ENCODE measurements at places on chromosomes 7 and 10.

- DNase-seq = no peak
Measured at GRCh38 chr10:72092987-72093386, 4.6 kb upstream of the SPOCK2 start.

DNA sequence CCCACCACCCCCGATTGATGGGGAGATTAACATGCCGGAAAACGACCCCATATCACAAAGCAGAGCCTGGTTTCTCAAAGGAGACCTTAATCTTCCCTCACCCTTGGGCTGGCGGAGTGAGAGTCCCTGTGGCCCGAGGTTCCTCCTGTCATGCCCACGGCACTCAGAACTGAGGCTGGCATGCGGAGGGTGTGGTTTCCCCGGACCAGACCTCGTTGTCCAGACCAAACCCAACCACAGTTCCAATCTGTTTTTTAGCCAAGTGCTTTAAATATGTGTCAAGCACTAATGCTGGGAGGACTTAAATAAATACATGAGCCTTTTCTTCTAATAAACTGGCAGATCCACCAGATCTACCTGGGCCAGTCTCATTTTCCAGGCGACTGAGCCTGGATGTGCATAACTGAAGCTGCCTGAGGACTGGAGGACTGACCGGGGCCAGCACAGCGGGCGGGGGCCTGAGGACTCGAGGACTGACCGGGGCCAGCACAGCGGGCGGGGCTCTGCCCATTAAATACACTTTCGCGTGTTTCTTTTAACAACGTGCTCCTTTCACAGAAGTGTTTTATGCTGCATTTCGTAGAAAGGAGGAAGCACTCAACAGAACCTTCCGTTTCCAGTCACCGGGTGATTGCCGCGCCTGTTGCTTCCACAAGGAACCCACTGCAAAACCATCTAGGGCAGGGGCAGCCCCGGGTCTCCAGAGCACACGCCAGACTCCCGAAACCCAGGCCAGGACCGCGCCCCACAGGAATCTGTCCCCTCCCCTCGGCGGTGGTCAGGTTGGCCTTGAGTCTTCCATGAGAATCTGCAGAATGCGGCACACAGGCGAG lies 334.6 kb downstream of the PTPRN2 start:
- no peak for DNase-seq

GRCh38 chr7:17546189-17546588 lies 247.7 kb downstream of the AHR start:
- DNase-seq = no peak

- DNase-seq = no peak
Measured at GRCh38 chr10:85673270-85673669, 693.3 kb downstream of the GRID1 start.

GRCh38 chr10:78169214-78169613 lies 135.6 kb downstream of the RPS24 start:
- DNase-seq = no peak

DNA sequence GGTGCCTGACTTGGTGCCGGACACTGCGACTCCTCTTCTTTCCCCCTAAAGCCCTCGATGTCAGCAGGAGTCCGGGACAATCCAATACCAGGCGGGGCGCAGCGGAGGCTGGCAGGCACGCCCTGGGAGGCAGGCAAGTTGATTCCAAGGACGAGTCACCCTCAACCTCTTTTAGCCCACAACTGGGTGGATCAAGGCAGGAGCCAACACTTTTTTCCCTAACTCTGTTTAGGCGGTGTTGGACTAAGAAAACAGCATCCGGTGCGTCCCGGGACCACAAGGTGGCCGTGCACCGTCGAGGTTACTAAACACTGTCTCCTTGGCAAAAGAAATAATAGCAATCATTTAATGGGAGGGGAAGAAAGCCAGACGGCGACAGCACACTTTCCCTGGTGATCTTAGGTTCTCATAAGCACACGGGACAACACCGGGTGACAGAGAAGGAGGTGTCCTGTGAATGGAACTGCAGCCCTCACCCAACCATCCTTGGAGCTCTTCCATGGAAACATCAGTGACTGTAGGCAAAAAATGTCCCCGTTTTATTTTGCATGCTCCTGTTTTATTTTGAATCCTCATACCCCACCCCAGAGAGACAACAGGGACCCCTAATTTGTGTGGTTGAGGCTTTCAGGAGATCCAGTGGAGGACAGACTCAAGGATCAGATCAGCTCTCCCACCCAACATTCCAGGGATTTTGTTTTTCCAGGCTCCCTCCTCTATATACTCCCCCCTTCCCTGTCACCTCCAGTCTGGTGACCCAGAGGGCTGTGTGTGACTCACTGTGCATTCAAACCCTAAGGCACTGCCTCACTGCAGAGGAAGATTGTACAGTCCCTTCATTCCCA lies 1.3 kb upstream of the CALCR start:
- no peak for DNase-seq

DNA sequence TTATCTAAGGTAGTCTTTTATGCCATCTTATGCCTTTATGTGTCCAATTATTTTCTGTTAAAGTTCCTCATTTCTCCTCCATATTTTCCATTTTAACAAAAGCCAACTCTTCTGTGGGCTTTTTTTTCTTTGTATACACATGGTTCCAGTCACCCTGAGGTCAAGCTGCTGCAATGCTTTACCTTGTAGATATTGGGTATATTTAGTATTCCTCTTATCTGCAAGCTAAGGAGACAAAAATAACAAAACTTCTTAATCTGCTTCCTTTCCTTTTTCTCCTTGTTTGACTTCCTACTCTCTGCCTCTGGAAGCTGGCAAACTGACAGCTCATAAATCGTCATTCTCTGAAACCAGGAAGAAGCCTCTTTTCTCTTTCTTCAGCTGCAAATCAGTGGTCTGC lies 885.0 kb upstream of the LRRN3 start:
- DNase-seq = no peak

DNA sequence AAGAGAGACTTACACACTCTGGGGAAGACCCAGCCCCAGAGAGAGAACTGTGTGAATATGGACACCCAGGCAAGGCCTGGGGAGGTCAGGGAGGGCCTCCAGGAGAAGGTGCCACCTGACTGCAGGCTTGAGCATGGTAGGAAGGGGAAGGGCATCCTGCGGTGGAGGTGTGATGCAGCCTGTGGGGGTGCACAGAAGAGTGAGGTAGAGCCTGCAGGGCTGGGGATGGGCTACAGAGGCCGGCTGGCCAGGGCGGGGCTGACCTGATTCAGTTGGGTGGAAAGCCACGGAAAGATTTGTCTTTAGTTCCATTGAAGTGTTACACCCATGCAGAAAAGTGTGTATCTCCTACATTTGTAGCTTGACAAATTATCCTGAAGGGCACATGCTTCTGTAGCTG lies 47.6 kb downstream of the ZMIZ1 start:
- no peak for DNase-seq

DNA sequence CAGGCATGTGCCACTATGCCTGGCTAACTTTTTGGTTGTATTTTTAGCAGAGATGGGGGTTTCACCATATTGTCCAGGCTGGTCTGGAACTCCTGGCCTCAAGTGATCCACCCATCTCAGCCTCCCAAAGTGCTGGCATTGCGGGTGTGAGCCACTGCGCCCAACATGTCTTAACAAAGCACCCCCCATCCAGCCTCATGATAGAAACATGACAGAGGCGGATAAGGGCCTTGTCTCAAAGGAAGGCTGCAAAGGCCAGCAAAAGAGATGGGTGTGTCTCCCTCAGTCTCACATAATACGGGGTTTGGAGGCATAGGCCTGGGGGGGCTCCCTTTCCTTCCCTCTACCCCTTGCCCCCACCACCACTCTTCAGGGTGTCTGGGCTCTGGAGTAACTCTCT lies 93.2 kb downstream of the SH3PXD2A start:
- DNase-seq = no peak

DNA sequence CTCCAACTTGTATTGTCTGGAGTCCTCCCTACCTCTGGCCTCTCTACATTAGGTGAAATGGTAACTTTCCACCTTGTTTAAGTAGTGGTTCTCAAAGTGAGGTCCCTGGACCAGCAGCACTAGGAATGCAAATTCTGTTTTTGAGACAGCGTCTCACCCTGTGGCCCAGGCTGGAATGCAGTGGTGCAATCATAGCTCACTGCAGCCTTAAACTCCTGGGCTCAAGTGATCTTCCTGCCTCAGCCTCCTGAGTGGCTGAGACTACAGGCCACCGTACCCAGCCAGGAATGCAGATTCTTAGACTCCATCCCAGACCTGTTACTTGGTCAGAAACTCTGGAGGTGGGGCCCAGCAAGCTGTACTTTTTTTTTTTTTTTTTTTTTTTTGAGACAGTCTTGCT lies 6.8 kb upstream of the TBL2 start:
- no peak for DNase-seq

DNA sequence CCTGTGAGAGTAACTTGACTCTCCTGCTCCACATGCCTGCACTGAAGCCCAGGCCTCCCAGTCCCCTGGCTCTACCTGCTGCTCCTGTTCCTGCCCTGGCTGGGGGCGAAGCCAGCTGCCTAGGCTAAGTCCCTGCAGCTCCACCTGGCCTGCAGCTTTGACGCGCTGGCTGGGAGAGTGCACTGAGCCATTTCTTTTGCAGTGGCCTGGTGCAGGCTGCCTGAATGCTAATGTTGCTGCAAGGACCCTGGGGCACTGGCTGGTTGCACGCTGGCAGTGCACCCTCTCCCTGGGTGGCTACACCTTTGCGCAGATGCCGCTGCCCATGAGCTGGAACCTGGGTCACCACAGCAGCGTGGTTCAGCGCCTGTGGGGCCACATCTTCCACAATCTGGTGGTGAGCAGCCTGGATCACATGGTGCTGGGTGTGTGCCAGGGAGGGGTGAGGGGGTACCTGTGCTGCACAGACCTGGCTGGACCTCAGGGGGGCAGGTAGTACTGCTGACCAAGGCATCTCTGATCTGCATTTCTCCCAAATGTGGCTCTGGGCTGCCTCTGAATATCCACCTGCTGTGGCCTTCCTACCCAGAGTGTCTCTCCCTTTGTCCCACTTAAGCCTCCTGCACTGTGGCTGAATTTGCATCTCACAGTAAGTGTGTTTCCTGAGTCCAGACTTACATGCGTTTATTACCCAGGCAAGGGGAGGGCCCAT lies 20.0 kb downstream of the IMPDH1 start:
- no peak for DNase-seq

- no peak for DNase-seq
Measured at GRCh38 chr10:79449181-79450146, 4.0 kb upstream of the ZCCHC24 start.

GRCh38 chr7:68381731-68382130 lies 1216.5 kb upstream of the AUTS2 start:
- DNase-seq = no peak

GRCh38 chr7:34900891-34901513 lies 136.3 kb downstream of the DPY19L1 start:
- no peak for DNase-seq

DNA sequence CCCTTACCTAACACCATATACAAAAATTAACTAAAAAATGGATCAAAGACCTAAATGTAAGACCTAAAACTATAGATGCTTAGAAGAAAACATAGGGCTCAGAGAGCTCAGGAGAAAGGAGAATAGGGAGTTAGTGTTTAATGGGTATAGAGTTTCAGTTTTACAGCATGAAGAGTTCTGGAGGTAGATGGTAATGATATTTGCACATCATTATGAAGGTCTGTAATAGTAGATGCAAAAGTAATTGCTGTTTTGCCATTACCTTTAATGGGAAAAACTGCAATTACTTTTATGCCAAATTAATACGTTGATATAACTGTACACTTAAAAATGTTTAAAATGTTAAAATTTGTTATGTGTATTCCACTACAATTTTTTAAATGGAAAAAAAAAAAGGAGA lies 39.2 kb upstream of the NANOS1 start:
- DNase-seq = no peak

DNA sequence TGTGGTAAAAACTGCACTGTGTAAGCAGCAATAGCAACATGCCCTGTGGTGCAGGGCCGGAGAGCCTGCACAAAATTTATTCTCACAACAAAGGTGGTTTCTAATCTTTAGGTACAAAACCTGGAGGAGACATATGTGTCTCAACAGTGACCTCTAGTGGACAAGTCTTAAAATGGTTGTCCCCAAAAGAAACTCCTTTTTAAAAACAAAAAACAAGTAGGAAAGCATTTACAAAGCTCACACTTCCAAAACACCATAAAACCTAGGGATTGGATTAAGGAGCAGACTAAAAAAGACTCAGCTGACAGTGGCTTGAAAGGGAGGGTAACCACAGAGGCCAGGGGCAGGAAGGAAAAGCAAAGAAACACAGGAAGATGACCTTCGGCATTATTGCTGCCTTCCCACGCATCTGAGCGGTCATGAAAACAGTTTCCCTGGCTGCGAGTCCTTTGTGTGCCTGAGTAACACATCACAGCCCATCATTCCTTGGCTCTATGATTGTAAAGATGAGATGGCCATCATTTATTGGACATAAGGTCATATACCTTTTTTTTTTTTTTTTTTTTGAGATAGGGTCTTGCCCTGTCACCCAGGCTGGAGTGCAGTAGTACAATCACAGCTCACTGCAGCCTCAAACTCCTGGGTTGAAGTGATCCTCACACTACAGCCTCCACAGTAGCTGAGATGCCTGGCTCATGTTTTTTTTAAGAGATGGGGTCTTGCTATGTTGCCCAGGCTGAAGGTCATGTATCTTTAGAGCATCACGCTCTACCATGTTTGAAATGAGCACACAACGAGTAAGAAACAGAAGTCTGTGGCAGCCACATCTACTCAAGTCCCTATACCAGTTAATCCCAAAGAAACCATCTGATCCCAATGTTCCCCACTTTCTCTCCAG lies 39.5 kb downstream of the RSU1 start:
- no peak for DNase-seq

GRCh38 chr10:94963901-94964300 lies 25.4 kb downstream of the CYP2C9 start:
- no peak for DNase-seq

GRCh38 chr10:78798976-78799730 lies 269.6 kb upstream of the ZMIZ1 start:
- DNase-seq = no peak

GRCh38 chr7:36456548-36456947 lies 66.9 kb downstream of the ANLN start:
- DNase-seq = no peak

GRCh38 chr7:97272237-97272975 lies 154.9 kb downstream of the SDHAF3 start:
- no peak for DNase-seq

DNA sequence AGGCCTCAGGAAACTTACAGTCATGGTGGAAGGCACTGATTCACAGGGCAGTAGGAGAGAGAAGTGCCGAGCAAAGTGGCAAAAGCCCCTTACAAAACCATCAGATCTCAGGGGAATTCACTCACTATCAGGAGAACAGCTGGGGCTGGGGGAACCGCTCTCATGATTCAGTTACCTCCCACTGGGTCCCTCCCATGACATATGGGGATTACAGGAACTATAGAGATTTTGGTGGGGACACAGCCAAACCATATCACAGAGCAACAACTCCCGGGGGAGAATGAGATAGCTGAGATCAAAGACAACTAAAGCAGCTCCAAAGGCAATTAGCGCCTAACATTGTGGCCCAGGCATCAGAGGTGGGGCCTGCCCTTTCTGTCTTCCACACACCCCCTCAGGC lies 85.4 kb upstream of the VOPP1 start:
- no peak for DNase-seq
